NCI-H2107 (cell line): ENCODE measurements at places on chromosomes 4 and X.

DNA sequence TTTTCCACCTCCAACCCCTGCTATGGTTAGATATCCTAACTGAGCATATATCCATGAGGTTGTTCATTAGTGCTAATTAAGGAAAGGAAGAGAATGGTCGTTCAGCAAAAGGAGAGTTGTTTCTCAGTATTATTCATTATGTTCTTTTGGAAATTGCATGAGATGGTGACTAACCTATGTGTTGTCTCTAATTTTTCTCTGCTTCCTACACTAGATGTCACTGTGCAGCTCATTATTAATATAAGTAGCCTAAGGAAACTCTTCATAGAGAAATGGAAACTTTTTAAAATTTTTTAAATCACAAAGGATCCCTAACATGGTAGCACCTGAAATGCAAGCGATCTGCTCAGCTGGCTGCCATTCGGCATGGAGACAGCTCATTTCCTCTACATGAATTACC, 67.7 kb upstream of the FAM9A start:
- no peak for DNase-seq

GRCh38 chrX:46575991-46576392, 2.4 kb downstream of the CHST7 start:
- no peak for DNase-seq

DNA sequence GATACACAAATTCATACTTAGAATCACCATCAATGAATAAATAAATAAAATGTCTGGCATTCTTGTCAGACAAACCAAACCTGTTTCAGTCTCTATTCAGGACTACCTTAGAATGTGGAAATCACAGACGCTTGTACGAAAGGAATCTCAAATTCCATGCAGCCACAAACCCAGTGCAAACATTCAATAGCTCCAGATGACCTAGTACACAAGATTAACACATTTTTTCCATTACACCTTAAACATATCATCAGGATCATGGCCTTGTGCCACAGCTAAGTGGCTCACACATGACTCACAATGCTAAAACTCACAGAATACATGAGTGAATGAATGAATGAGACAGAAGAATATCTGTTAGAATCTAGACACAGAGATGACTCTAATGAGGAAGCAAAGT, 134.2 kb downstream of the PWWP3B start:
- no peak for DNase-seq

DNA sequence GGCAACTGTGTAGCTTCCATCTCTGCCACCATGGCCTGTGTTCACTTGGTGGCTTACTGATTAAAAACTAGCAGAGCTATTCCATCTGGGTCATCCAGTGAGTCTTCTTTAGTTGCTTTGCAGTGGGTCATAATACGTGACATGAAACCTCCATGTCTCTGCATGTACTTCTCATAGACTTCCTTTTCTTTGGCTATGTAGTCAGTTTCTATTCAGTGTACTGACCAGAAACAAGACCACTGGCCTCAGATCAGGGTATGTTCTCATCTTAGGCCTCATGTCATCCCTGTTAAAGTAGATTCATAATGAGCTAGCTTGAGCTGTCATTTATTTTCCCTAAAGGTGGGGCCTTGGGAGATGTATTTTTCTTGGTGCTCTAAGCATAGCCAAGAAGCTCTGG, 195.2 kb downstream of the CCNG2 start:
- DNase-seq: no peak

DNA sequence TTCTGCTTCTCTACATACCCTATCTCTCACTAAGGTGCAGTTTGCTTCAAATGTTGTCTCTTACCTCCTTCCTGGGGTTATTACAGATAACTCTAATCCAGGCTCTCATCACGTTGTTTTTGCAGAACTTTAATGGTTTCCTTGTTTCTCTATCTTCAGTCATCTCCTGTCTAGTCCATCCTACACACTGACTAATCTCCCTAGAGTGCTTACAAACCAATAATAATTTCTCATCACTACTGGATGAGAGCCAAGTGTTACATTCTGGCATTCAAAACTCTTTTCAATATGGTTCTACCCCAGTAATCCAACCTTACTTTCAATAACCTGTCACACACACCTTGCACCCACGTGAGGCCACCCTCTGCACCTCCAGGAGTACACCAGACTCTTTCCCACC, 86.1 kb downstream of the SYNPO2 start:
- DNase-seq: no peak

- no peak for DNase-seq
These were observed 361.6 kb upstream of the SPOCK3 start for GRCh38 chr4:167595898-167596297.

- DNase-seq: no peak
These were observed 469 bp upstream of the GPR78 start for GRCh38 chr4:8579526-8580320.

- no peak for DNase-seq
These were observed 351.2 kb downstream of the ARHGAP24 start for GRCh38 chr4:85826060-85826678.

GRCh38 chr4:113674251-113674650, 87.3 kb downstream of the CAMK2D start:
- no peak for DNase-seq

DNA sequence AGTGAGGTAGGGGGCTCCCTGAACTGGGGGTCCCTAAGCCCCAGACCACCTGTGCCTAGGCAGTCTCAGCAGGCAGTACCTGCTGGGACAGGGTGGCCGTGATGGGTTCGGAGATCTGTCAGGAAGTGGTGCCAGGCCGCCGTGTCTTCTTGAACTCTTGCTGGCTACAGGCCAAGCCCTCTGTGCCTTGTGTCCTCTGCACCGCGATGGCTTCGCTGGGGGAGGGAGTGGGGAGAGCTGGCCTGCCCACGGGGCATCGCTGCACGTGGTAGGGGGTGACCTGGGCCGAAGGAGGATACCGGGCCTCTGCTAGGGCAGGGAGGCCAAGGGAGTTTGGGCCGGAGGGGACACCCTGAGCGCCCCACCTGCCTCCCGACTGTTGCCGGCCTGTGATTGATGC, 96.7 kb upstream of the NKX1-1 start:
- DNase-seq: no peak

DNA sequence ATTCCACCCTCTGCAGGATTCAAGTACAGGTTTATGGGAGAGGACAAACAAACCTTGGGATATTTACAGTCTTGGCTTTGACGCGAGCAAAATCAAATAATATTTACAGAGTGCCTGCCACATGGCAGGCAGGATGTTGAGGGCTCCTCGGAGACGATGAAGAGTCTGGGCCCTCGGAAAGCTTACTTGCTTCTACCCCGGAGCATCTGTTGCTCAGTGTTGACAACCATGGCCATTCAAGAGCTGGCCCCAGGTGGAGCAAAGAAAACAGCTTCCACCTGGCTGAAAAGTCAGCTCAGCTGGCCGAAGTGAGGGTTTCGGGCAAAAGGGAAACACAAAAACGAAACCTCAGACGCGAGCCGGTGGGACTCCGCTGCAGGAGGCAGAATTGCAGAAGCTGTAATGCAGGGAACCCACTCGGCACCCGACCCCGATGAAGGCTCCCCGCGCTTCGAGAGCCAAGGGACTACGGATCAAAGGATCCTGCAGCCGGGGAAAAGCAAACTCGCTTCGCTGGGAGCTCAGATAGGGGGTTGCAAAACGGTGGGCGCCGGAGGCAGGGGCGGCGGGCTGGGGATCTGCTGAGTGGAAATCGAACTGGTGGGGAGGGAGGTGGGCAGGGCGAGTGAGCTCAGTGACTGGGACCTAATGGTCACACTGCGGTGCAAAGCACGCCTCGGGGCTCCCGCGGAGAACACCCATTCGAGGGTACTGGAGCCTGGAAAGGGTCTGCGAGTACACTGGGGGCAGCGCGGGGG, 805 bp downstream of the ATP8A1 start:
- DNase-seq: peak; percentile 4
